ENCODE measurements at places on chromosomes 11 and 22. TPM values are rescaled to one million over a fixed set of nuclear protein-coding genes. Genes with fewer than 3 reads are reported as not detected.

The MADD gene
- total RNA-seq, result 23.7 TPM

The GVQW3 gene
- total RNA-seq, result 4.2 TPM

The CHRDL2 gene
- total RNA-seq, result not detected

The EWSR1 gene
- total RNA-seq, result 176 TPM

GRCh38 chr11:46357483-46357936 lies 10.2 kb downstream of the DGKZ start:
- no peak for DNase-seq

- peak; percentile 76 for DNase-seq
These were observed 87.7 kb downstream of the TMPRSS5 start for GRCh38 chr11:113618360-113618759.

GRCh38 chr22:22398530-22399327 lies 109.8 kb downstream of the ZNF280B start:
- DNase-seq, result no peak

DNA sequence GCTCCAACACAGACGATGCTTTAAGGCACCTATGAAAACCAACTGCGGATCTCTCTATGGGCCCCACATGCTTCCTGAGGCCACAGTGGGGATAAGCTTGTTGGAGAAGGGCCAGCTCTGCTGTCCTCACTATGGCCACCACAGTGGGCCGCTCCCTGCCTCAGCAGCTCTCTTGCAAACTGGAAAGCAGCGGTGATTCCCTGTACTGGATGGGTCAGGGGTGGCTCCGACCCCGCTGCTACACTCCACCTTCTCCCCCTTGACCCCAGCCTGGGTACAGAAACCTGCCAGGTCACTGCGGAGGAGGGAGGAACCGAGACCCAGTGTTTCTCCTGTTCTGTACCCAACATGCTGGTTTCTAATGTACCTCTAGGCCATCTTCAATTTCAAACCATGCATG lies 403.9 kb downstream of the CTTN start:
- no peak for DNase-seq

- no peak for DNase-seq
These were observed 233.1 kb downstream of the CSNK2A3 start for GRCh38 chr11:11119917-11120316.

DNA sequence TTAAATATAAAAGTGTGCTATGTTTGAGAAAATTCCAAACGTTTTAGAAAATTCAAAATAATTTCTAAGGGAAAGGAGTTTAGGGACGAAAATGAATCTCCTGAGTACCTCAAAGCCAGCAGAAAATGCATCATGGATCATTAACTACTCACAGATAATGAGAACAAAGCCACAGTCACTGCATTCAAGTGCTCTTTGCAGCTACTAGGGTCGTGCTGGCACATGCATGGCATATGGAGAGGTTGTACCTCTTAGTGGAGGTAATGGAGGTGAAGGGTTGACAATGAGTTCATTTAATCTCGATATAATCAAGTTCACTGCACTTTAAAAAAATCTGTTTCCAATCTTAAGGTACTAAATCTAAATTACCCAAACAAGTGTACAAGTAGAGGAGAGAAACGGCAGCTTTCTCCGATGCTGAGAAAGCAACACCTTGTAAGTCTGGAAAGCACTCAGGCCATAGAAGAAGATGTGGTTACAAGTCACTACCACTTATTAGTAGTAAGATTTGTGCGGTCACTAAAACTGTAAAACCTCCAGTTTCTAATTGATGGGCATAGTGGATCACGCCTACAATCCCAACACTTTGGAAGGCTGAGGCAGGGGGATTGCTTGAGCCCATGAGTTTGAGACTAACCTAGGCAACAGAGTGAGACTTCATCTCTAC lies 261.1 kb upstream of the ANO3 start:
- DNase-seq, result no peak

- DNase-seq, result no peak
These were observed 57.9 kb downstream of the PARVA start for GRCh38 chr11:12435264-12435663.

GRCh38 chr22:46748206-46748907 lies 10.3 kb upstream of the CERK start:
- no peak for DNase-seq

DNA sequence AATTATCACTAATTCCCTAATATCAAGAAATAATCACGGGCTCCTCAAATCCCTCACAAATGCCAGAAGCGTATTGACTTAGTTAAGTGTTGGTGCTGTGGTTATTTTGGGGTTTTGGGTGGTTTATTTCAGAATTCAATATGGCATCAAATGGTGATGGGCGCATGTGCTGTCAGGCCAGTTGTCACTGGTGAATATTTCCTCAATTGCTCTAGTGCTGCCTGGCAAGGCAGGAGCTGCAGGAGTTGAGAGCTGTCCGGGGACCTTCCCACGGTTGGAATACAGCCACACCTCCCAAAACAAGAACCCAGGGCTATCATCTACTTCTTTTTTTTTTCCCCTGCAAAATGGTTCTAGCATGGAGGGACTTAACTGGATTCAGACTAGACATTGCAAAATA lies 10.3 kb downstream of the IGLL5 start:
- DNase-seq, result no peak

DNA sequence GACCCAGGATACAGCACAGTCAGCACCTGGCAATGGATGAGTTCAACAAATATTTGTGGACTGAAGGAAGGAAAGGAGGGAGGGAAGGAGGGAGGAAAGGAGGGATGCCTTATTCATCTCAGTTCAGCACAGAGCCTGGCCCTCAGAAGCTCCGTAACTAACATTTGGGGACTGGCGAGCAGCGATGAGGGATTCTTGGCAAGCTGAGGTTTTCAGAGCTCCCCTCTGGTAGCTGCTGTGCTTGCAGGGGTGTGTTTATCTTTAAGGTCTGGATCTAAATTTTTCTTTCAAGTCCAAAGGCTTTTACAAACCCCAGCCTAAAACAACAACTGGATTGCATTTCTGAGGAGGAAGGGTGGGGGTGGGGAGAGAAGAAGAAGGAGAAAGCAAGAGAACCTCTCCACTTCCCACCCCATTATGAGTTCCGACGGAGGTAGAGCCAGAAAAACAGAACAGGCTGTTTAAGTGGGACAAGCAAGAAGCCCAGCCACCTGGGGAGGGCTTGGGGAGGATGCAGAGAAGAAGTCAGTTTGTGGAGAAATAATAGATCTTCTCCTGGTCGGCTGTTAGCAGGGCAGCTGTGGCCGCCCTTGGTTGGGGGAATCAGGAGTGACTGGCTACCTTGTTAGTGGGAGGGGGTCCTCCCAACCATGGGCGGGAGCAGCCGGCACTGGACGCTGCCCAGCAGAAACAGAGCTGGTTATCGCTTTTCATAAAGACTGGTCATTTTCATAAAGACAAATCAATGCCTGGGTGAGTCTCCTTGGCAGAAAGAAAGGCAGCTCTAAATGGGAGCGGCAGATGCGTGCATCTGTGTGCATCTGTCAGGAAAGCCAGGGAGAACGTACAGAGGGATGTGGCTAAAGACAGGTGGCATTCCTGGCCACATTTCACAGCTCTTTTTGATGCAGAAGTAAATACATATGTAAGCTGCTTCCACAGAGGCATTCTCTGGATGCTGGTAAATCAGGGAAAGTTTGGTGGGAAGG lies 78.0 kb downstream of the TSPAN18 start:
- peak; percentile 22 for DNase-seq

DNA sequence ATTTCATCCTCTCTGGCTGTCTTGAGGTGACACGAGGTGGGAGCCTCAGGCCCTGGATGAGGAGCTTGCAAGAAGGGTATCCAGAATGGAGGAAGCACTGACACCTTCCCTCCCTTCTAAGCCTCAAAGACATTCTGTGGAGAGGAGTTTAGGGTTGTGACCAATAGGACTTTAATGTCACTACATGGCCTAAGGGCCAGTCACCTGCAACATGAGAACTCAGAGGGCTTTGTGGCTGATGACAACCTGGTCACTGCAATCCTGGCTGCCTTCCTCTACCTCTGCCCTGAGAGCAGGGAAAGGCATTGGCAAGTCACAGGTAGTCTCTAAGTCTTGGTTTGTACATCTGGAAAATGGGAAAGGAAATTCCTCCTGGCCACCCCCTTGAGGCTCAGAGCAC lies 33.7 kb downstream of the PISD start:
- DNase-seq, result no peak

DNA sequence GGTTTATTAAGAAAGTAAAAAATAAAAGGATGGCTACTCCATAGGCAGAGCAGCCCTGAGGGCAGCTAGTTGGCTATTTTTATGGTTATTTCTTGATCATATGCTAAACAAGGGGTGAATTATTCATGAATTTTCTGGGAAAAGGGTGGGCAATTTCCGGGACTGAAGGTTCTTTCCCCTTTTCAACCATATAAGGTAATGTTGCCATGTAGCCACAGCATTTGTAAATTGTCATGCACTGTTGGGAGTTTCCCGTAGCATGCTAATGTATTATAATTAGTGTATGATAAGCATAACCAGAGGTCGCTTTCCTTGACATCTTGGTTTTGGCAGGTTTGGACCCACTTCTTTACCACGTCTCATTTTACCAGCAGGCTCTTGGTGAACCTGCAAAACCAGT lies 610.4 kb upstream of the B3GAT1 start:
- DNase-seq, result no peak

DNA sequence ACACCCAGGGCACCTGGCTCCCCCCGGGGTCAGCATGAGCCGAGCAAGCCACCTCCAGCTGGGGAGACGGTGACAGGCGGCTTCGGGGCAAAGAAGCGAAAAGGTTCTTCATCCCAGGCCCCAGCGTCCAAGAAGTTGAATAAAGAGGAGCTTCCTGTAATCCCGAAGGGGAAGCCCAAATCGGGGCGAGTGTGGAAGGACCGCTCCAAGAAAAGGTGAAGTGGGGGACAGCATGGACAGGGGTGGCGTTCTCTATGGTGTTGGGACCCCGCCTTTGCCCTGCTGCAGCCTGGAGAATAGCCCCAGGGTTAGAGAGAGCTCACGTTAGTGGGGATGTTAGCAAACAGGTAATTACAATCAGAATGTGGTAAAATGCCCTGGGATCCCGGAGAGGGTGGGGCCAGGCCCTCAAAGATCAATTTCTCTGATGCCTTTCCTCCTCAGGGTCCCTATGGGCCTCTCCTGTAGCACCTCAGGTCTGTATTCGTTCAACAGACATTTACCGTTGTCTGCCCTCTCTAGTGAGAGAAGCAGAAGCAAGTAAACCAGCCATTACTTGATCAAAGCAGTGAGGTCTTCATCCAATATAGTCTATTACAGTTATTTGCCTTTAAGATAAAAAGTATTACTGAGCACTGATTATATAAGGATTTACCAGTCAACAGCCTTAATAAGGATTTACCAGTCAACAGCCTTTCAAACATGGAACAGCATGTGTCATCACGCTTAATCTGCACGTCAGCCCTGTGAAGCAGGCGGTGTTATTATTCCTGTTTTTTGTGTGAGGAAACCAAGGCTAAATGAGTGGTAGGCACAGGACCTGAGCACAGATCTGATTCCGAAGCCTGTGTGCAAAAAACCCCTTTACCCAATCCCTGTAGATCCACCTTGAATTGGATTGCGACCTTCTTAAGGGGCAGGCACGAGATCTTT lies 1.0 kb downstream of the CCDC86 start:
- peak; percentile 14 for DNase-seq

DNA sequence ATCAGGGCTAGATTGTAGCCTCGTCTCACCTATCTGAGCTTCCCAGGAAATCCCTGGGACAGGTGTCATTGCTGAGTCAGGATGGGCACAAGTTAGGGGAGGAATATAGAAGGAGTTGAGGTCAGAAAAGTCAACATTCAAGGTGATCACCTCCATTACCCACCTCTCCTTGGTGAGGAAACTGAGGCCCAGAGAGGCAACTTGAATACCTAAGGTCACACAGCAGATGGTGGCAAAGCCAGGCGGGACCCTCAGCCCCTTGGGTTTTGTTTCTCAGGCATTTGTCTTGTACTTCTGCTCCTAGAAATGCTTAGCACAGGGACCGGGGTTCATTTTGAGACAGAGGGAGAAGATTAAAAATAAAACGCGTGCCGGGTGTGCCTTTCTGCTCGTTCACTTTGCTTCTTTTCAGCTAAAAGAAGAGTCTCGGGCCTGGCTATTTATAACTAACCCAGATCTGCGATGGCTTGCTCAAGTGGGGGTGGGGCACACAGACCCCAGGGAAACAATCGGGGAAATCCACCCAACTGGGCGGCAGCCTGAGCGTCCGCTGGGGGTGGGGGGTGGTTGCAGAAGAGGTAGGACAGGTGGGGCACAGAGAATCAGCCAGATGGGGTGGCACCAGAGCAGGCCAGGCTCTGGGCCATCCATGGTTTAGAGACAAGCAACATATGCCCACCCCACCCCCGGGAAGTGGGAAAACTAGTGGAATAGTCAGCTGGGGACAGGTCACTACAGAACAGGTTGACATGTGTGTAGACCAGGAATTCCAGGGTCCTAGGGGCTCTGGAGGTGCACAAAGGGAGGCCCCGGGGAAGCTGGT lies 3.9 kb upstream of the GNAZ start:
- DNase-seq, result no peak

Data from fibroblast of the aortic adventitia (primary cell).